HCT116 (cell line): ENCODE measurements at places on chromosomes 1 and 21.

GRCh38 chr21:35578831-35579471, 481.4 kb downstream of the SETD4 start:
- DNase-seq = no peak

GRCh38 chr1:50308878-50309277, 114.4 kb downstream of the DMRTA2 start:
- no peak for DNase-seq

GRCh38 chr1:187249196-187249595, 420.4 kb downstream of the PLA2G4A start:
- no peak for DNase-seq

DNA sequence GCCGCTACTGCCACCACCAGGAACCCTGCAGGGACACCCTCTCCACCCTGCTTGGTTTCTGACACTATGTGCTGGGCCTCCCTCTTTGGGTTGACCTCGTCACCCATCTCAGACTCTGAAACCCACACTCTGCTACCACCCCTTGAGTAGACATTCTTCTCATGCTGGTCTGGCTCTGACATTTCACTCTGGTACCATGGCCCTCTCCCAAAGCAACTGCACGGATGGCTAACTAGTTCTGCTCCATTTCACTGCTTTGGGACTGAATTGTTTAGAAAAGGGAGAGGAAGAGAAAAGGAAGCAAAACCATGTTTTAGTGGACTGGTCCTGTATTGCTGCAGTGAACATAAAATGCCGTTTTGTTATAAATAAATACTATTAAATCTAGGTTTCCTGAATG, 137.8 kb downstream of the KCNK2 start:
- no peak for DNase-seq

DNA sequence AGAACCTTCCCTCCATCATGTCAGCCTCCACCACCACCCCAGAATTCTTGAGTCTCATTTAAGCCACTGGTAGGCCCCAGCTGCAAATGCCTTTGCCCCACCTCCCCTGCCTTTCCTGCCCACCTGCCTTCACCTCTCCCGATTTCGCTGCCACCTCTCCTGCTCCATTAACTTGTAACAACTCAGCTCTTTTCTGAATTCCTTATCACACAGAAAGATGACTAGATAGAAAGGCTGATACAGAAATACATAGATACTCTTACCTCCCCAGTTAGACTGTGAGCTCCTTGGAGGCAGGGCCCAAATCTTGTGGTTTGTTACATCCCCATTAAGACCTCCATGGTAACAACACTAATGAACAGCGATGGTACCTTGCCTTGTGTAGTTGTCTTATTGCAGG, 69.5 kb downstream of the ATP5PO start:
- no peak for DNase-seq

GRCh38 chr21:16815243-16815642, 697.6 kb upstream of the CXADR start:
- DNase-seq = no peak

- no peak for DNase-seq
These were observed 826 bp downstream of the LAPTM5 start for GRCh38 chr1:30756545-30757351.

GRCh38 chr1:214310777-214311690, 30.1 kb downstream of the SMYD2 start:
- DNase-seq = no peak

DNA sequence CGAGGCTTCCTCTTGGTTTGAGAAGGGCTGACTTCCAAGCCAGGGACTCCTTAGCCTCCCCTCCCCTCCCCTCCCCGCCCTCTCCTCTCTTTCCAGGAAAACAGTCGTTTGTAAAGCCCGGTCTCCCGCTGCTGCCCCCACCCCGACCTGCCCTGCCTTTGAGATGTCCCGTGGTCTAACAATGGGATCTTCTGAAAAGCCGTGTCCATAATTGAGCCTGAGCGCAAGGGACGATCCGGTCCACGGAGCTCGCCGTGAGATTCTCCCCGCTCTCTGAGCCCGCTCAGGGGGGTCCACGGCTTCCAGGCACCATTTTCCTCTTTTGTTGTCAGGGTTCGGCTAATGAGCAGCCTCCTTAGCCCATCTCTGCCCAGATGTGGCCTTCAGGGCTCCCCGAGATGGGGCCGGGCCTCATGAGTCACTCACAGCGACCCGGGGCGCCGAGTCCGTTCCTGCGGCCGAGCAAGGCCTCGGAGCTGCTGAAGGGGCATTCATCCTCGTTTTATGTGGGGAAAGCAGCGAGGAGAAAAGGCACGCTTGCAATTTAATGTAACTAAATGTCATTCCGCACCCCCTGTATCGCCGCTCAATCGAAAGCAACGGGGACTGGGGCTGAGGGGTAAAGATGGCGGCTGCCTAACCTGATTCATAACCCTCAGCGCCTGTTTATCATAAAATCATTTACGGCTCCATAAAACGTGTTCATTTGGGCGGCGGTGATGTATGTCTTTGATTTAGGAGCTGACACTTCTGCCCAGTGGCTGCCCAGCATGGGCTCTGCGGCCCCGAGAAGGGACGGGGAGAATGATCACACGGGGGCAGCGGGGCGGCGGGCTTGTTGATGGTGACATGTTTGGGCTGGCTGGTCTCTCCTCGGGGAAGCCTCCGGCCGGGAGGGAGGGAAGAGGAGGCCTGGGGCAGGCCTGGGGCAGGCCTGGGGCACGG, 232.6 kb upstream of the C1orf174 start:
- no peak for DNase-seq

GRCh38 chr1:211951856-211952255, 83.5 kb downstream of the INTS7 start:
- peak; percentile 28 for DNase-seq

GRCh38 chr1:203265541-203265940, 36.1 kb upstream of the CHIT1 start:
- no peak for DNase-seq

- no peak for DNase-seq
These were observed 6.3 kb upstream of the SELENON start for GRCh38 chr1:25793585-25794170.
